Natural killer cell (primary cell): ENCODE measurements at places on chromosomes 2 and 18.

GRCh38 chr2:116733699-116734098 lies 1080.8 kb upstream of the DDX18 start:
- no peak for DNase-seq

DNA sequence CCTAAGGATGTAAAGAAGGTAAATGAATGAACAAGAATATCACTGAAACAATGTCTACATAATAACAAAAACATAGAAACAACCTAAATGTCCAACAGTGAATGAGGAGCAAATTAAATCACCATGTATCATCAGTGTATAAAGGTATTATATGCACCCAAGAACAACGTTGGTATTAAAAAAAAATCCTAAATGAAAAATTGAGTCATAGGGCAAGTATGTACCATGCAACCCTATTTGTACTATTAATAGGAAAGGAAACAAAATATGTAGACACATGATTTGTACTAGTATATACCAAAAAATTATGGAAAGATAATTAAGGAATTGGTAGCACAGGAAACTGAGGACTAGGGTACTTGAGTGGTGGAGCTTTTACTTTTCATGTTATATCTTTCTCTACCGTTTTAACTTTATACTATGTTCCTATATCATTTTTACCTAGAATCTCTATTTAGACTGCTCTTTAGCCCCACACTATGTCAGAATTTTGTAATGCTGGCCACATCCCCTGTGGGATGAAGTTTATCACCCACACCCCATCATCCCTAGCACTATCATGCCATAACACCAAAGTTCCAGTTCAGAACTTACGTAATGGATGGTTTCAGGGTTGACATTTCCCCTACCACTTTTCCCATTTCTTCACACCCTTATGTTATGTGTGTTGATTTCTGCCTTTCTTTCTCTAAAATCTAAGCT lies 25.6 kb downstream of the IKZF2 start:
- DNase-seq: peak; percentile 50

DNA sequence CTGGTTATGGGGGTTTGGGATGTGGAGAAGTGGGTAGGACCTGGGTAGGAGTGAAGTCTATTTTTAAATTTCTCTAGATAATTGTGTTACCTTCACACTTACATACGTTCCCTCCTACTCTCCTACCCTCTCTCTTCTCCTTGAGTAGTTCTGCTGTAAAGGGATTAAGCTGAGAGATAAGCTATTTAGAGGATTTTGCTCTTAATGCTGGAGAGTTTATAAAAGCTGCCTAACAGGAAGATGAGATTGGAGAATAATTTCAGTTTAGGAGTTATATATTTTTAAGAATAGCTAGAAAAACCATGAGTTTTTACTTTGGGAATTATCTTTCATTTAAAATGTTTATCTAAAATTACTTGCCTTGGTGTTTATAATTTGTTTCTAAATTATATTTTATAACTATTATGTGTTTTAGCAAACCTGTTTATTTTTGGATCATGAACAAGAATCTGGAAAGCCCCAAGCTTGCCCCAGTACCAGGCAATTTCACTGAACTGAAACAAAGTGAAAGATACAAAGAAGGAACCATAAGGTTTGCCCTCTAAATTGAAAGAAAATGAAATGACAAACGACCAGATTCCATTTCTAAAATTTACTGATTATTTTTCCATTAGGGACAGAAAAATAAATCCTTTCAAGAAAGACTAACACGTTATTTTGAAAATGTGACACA lies 101.5 kb downstream of the ZNF532 start:
- DNase-seq: no peak

DNA sequence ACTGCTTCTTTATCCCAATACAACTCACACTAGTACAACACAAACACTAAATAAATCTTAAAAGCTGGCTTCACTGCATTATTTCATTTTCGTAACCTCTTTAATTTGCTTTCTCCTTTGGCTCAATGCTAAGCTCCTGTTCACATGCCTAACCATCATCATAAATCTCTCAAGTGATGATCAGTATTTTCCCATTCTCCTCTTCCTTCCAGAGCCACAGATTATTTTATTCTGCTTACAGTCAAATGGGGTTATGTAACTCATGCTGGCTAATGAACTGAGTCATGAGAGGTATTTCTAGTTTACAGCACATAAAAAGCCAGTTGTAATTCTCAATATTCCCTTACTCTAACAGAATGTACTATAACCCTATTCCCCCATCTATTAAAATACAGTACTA lies 350.4 kb upstream of the ZC3H15 start:
- no peak for DNase-seq

DNA sequence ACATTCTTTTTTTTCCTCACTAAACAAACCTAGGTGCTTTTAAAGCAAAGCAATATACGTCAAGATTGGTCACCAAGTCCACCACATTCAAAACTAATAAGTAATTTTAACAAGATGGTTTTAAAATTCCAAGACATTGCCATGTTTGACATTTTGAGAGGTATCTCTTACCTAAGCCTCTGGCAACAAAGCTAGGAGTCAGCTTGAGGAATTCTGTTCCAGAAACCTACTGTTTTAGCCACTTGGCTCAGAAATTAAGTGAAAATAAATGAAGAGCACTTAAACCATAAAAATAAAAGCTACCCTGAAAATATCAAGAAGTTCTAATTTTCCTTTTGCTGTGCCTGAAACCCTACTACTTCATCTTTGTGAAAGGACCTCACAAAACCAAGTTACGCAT lies 30.0 kb upstream of the CHMP3 start:
- no peak for DNase-seq

DNA sequence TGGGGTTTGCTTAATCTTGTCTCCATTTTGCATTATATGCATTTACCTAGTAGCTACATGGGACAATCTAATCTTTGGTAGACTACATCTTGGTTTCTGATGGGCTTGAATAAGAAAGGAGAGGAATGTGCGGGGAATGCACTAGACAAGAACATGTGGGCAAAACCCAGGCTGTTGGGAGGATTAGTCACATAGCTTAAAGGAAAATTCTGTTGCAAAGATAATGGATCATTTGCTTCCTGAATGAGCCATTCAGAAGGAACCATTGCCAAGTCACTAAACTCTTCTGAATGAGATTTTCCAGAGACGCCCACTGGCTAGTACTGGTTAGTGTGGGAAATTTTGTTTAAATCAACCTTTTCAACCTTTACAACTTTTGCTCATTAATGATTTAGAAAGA lies 84.8 kb downstream of the OSBPL6 start:
- no peak for DNase-seq

DNA sequence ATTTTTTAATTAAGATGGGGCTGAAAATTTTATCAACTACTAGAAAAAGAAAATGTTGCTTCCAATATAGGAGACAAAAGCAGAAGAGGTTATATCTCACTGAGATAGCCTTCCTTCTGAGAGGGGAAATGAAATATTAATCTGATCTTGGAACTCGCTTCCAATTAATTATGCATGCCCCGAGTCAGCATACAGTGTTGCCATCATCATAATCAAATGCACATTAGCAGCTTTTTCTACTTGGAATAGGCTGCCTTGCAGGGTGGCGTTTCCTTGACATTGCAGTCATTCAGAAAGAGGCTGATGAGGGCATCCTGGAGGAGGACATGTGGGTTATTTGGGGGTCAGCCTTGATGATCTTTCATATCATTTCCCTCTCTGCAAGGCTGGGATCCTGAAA lies 18.4 kb upstream of the RPL37A start:
- DNase-seq: no peak

DNA sequence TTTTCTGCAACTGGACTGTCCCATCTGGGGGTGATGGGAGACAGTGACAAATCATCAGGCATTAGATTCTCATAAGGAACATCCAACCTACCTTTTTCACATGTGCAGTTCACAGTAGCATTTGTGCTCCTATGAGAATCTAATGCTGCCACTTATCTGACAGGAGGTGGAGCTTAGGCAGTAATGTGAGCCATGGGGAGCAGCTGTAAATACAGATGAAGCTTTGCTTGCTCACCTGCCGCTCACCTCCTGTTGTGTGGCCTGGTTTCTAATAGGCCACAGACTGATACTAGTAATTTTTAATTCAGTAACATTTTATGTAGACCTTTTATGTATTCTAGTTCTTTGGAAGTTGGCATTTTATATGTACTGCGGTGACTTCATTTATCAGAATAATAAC lies 180.1 kb upstream of the SPOPL start:
- DNase-seq: no peak

GRCh38 chr2:60821587-60822302 lies 59.6 kb upstream of the REL start:
- no peak for DNase-seq

DNA sequence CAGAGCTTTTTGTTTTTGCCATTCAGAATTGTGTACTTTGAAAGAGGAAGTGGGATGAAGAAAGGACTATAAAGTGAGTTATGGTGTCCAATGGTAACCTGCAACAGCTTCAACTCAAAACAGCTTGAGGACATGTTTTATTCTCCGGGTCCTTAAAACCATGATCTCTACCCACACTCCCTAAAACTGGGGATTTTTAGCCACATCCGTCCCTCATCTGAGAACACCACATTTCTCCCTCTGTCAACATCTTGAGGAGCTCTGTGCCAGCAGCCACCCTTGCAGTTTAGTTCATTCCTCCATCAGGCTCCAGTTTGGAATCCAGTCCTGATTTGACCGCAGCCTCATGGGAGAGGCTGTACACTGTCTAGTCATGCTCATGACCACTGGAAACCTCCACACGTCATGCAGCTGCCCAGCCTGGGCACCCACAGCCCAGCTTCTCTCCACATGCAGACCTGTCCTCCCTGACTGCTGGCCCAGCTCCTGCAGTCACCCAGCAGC lies 62.6 kb downstream of the C18orf63 start:
- DNase-seq: peak; percentile 76

DNA sequence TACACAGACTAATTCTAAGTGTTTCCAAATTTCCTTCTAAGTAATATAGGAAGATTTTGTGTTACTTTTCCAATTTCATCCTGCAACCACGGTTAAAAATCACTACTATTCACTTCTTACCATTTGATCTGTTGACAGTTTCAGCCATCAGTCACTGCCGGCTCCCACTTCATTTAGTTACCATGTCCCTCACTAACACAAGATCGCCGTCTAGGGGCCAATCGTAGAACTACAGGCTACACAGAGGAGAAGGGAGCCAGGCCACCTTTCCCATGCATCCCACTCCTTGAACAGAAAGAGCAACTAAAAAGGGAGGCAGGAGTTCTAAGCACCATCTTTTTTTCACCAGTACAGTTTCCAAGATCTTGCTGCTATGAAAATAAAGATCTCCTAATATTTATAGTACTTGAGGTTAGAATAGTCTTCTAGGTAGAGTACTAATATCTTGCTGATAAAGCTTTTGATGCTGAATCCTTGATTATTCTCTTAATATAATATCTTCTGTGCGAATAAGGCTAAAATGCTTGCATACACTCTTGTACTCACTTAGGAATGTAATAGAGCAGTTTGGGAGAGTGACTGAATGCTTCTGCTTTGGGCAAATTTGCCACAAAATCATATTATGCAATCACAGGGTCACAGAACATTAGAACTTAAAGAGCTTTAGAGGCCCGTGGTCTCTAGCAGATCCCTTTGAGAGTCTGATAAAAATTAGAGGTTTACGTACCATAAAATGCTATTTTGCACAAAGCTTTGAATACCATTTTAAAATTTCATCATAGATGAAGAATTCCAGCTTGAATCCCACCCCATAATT lies 39.5 kb upstream of the CYP1B1 start:
- DNase-seq: peak; percentile 48

DNA sequence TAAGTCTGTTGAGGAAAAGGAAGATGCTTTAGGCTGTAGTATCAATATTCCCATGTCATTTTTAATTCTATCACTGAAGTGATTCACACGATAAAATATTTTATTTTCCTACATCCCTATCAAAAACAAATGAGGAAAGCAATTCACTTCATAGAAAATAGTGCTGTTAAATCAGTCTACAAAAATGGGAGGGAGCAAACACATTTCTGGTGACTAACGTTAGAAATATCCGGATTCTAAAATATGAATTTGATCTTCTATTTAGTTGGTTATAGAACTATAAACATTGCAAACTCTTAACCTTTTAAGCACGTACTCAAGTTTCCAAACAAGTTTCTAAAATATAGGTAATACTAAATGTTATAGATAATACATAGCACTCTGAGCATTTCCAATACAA lies 20.8 kb downstream of the ATF2 start:
- no peak for DNase-seq

DNA sequence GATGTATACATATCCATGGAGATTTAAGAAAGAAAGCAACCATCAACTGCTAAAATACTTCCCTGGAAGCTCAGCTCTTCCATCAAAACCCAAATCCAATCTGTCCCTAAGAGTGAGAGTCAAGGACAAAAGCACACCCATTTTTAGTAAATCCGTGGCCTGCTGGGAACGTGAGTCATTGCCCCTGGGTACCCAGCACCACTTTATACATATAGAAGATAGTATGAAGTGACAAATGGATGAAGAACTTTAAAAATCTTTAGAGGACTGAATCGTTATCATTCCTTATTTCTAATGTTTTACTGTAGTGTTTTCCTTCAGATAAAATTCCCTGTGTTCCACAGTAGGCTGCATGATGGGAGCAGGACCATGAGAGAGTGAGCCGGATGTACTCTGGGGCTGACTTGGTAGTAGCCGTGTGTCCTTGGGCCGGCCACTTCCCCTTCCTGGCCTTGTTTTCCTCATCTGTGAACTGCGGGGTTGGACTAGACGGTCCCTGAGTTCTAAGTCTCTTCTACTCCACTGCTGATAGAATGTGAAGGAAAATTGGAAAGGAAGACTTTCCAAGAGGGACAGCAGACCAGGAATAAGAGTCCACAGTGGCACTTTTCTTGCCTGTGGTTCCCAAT lies 28.5 kb upstream of the CEP68 start:
- no peak for DNase-seq

GRCh38 chr2:210938228-210938627 lies 381.8 kb downstream of the CPS1 start:
- DNase-seq: no peak

- DNase-seq: no peak
These were observed 73.0 kb upstream of the RIOK3 start for GRCh38 chr18:23380001-23380550.

DNA sequence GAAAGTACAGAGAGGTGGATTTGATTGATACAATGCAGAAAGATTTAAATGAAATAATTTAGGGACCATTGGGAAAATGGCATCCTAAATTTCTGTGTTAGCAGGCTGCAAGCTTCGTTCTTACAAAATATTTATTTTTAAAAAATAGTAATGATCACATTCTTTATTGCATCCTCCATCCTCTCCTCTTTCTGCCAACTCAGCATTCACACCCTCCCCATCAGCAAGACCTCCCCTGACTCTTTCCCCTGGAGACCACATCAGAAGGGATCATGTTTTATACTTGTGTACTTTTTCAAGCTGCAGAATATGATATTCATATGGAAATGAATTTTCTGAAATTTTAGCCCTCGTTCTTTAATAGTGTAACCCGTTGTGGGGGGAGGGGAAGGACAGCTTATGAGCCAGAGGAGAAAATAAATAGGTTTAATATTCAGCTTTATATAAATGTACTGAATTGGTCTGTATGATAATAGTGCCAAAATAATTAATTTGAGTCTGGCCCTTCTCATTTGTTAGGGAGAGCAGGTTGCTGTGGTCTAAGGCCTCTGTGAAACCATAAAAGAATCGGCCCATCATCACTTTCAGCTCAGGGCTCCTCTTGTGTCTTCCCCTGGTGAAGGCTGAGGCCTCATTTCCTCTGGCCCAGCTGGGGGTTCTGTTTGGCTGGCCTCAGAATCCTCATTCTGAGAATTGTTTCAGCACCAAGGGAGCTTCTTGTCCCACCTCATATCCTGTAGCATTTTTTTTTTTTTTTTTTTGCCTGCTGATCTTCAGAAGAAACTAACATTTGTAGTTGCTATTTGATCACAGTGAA lies 330.8 kb downstream of the TXNL1 start:
- no peak for DNase-seq
